ENCODE measurements at places on chromosomes 12 and 14. TPM values are rescaled to one million over a fixed set of nuclear protein-coding genes. Genes with fewer than 3 reads are reported as not detected.

The PTCSC3 gene
- total RNA-seq = not detected

The TRMT5 gene
- total RNA-seq = 4.6 TPM

The RNASE3 gene
- 0.59 TPM for total RNA-seq

The KRT6A gene
- total RNA-seq = 7.4 TPM

The SPX gene
- total RNA-seq = 5.6 TPM

The USP44 gene
- total RNA-seq = 1.9 TPM

The CCDC60 gene
- total RNA-seq = not detected

The LUM gene
- 130 TPM for total RNA-seq

The ACTR6 gene
- 12.1 TPM for total RNA-seq

The BEGAIN gene
- total RNA-seq = 0.93 TPM

The NPC2 gene
- 242 TPM for total RNA-seq

The ERGIC2 gene
- 73.9 TPM for total RNA-seq

The DHRS2 gene
- not detected for total RNA-seq

The CCDC177 gene
- total RNA-seq = not detected

The ITGB7 gene
- not detected for total RNA-seq

The SLC17A8 gene
- not detected for total RNA-seq

The TAC3 gene
- total RNA-seq = not detected

The ARHGAP9 gene
- total RNA-seq = 4.2 TPM
